ENCODE measurements at places on chromosomes 13 and 19.

GRCh38 chr13:40975441-40975840 lies 43.7 kb downstream of the ELF1 start:
- no peak for DNase-seq

DNA sequence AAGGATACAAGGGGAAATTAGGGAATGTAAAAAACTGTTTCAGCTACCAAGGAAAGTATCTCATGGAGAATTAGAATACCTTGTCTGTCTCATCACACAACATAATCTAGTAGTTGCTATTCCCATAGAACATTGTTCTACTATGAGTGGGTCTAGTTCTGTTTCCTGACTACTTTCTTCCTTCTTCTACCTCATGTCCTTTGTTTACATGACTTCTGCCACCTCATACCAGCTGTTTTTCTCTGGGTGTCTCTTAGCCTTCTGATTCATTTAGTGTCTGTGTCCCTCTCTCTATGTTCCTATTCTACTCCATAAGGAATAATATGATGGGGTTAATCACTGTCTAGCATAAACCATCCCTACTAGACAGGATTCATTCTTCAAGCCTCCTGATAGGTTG lies 887.3 kb downstream of the DIAPH3 start:
- no peak for DNase-seq

DNA sequence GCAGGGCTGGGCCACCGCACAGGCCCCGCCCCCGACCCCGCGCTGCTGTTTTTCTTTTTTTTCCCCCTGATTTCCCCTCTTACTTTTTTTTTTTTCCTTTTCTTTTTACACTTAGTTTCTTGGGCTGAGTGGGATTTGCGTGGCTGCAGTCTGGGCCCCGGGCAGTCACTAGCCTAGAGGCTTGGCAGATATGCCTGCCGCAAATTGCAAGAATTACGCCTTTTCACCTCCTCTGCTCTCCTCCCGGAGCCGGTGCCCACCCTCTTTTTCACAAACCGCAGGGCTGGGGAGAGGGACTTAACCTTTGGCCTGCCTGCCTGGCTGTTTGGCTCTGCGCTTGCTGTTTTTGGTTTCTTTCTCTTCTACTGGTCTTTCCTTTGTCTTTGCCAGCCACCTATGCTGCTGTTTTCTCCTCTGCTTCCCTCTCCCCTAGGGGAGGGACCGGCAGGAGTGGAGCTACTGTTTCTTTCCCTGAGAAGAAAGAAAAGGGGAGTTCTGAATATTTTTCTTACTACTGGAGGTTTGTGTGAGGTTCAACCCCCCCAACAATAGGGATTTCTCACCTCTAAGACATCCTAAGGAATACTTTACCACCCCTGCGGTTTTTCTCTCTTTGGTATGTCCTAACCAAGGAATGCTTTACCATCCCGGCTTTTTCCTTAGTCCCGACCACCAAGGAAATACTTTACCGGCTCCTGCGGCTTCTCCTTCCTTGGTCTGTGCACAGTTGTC lies 11.0 kb downstream of the ZNF552 start:
- DNase-seq: no peak

GRCh38 chr13:113138792-113139551 lies 16.4 kb downstream of the F10 start:
- no peak for DNase-seq

- no peak for DNase-seq
Measured at GRCh38 chr13:100512422-100512821, 76.2 kb downstream of the GGACT start.

DNA sequence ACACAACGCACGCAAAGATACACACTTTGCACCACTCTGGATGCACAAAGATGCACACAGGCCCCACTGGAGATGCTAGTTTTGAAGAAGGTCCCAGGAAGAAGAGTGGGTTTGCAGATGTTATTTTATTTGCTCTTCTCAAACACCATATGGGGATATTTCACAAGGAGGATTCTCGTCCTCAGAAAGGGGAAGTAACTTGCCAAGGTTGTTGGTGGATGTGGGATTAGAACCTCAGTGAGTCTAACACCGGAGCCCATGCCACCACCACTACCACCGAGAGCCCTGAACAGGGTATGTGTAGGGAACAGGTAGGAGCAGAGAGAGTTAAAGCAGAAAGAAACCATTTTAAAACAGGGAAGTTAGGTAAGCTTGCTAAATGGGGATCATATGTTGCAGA lies 9.6 kb upstream of the CEACAM6 start:
- DNase-seq: no peak

GRCh38 chr19:18227781-18228271 lies 1.6 kb upstream of the PDE4C start:
- no peak for DNase-seq

GRCh38 chr19:49315111-49315510 lies 9.9 kb downstream of the SLC6A16 start:
- DNase-seq: no peak

DNA sequence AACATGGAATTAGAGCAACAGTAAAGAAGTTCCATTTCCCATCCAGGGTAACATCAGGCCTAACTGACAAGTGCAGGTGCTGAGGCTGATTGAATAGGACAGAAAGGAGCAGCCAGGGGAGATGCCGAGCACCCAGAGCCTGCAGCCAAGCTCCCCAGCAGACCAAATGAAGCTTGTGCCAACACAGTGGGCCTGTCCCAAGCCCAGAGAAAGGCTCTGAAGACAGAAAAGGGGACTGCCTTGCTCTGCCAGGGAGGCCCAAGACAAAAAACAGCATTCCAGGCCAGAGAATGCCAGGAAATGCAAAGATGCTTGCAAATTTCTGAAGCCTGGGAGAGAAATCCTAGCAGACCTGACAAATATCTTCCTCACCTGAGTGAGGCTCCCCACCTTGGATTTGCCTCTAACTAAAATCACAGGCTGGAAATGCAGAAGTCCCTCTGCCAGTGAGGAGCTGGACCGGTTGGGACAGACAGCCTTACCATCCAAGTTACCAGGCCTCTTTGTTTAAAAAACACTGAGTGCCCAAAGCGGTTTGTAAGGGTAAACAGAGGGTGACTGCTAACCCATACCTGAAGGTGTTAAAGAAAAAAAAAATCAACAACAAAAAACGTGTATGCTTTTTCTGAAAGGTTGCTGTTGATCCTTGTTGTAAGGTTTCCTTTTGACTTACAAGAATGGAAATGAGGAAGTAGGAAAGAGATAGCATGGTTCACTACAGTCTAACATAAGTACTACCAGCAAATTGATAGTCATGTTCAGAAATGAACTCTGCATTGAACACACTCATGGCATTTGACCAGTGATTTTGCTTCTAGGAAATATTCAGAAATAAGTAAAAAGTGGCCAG lies 11.8 kb upstream of the HMGB1 start:
- no peak for DNase-seq

DNA sequence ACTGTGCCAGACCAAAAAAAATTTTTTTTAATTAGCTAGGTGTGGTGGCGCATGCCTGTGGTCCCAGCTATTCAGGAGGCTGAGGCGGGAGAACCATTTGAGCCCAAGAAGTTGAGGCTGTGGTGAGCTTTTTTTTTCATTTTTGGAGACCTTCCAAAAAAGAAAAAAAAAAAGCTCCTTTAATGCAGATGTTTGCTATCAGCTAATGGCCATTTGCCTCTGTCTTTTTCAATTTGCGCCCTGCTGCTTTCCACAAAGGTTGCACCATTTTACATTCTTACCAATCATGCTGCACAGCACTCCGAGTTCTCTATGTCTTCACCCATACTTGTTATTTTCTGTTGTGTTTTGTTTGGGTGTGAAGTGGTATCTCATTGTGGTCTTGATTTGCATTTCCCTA lies 15.6 kb upstream of the SMARCA4 start:
- DNase-seq: no peak

Measured in cortex of kidney (tissue), 1 donor.